ENCODE measurements at places on chromosomes 7 and 10.

GRCh38 chr10:13707156-13707881, 120.6 kb downstream of the PRPF18 start:
- peak; percentile 73 for DNase-seq

DNA sequence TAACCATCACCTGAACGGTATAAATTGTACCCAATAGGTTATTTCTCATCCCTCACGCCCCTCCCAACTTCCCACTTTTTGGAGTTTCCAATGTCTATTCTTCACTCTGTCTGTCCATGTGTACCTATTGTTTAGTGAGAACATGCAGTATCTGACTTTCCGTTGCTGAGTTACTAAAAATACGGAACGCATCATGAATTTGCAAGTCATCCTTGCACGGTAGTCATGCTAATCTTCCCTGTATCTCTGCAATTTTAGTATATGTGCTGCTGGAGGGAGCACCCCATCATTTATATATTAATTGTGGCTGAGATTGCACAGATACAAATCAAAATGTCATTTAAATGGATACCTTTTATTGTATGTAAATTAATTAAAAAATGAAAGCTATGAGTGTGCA, 75.7 kb upstream of the SFMBT2 start:
- no peak for DNase-seq

DNA sequence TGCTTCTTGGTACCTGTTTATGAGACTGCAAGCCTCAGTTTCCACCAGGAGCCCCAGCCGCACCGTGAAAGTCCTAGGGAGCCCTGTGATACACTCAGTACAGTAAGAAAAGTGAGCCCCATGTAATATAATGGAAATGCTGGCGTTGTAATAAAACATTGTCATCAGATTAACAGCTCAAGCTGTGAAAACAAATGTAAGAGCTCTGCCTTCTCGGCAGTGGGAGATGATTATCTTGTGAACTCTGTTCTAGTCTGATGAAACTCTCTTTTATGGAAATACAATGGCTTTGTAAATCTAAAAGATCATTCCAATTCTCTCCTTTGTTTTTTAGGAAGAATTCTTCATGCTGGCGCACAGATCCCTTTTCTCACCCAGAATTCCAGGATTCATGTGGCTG, 299.9 kb downstream of the ABCA13 start:
- no peak for DNase-seq

DNA sequence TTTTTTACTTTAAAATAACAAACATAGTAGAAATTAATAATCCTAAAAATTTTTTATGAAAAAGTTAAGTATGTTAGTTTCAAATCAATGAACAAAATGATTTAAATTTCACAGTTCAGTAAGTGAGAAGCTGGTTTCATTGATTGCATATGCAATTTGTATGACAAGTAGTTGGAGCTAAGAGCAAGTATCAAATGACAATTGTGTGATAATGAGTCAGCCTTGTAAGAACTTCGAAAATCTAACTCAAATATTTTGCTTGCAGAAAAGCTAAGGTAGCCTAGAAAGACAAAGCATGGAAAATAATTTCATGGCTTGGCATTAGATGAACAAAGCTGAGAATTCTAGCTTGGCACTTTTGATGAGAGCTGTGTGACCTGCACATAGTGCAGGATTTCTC, 111.5 kb downstream of the HDAC9 start:
- DNase-seq = no peak

- DNase-seq = no peak
These were observed 41.3 kb upstream of the TRIL start for GRCh38 chr7:28999427-28999826.

GRCh38 chr7:11077816-11078215, 104.1 kb downstream of the PHF14 start:
- DNase-seq = no peak

- DNase-seq = no peak
These were observed 149.3 kb upstream of the DPP6 start for GRCh38 chr7:153902862-153903261.

DNA sequence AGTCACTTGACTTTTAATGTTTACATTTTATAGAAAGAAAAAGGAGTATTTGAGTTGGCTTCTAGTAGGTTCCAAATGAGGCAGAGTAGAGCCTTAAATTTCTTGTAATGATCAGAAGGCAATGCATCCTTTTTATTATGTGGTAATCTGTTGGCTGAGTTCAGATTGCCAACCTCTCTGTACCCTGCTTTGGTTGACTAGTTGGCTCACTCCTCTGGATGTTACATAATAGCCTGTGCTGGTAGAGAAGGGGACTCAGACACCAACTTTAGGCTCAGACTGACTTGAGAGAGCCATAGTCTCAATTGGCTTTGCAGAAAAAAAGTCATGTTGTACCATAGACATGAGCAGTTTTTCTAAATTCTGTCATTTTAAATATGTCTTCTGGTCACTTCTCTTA, 46.8 kb upstream of the GLCCI1 start:
- DNase-seq = no peak

GRCh38 chr10:6146921-6147320, 55.8 kb upstream of the PFKFB3 start:
- peak; percentile 62 for DNase-seq

GRCh38 chr7:32588657-32589056, 93.4 kb downstream of the AVL9 start:
- peak; percentile 26 for DNase-seq

DNA sequence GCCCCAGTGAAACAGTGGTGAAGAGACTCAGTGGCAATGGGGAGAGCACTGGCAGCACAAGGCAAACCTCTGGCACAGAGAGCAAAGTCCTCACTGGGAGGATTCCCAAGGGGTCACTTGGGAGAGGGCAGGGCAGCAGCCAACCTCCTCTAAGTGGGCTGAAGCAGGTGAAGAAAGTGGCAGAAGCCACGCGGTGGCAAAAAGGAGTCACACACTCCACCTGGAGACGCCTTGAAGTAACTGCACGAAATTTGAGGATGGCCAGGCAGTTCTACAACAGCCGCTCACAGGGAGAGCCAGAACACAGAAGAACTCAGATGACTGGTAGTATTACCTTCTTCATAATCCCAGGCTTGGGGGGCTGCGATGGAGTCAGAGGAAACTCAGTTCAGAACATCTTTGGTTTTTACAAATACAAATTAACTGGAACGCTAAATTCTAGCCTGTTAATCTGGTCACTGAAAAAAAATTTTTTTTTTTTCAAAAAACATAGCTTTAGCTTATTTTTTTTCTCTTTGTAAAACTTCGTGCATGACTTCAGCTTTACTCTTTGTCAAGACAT, 574 bp upstream of the IL6 start:
- no peak for DNase-seq

DNA sequence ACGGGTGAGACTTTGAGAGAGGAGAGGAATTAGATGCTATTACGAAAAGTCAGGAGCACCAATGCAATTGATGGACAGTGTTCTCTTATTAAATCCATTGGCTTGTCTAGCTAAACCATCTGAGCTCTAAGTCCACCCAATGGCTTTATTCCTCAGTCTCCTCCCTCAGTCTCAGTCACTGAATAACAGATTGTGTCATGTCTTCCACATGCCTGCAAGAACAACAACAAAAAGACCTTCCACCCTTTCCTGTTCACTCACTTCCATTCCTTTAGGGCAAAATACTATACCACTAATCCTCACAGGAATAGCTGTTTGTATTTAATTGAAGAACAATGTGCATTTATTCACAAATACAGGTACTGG, 154.8 kb upstream of the LAMB4 start:
- no peak for DNase-seq

DNA sequence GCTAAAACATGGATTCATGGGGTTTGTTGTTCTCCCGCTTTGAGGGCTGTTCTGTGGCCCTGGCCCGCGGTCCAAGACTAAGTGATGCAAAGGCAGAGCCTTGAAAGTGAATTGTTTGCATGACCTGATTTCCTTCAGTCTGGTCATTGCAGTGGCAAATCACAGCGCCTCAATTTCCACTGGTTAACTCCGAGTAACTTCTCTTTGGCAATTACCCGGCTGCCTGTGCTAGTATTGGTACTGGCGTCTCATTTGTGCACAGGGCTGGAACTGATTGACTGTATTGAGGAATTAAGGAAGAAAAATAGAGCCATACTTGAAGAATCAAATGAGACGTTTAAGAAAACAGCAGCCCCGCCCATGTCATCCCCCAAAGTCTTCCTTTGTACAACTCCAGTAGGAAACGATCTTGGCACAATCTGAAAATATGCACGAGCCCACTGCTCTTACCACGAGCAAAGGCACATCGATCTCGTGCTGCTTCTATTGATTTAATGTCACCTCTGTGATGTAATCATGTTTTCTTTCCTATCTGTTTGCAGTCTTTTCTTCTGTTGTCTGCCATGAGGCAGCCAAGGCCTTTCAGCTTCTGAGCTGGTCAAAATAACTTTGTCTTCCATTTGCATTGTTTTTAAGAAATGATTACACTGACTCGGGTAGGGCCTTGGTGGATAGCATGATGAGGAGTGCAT, 60.6 kb upstream of the SHH start:
- no peak for DNase-seq

DNA sequence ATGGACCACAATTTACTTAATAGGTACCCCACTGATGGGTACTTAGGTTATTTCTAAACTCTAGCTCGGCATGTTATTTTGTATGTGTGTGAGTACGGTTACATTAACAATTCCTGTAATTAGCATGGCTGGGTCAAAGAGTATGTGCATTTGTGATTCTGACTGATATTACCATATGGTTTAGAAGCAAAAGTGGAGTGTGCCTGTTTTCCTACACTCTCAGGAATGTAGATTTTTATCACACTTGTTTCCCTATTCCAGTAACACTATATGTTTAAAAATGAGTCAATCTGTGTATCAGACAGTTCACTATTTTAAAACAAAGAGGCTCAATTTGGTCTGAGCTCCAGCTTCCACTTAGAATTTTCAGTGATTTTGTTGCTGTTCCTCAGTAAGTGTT, 44.6 kb upstream of the GSDME start:
- no peak for DNase-seq

DNA sequence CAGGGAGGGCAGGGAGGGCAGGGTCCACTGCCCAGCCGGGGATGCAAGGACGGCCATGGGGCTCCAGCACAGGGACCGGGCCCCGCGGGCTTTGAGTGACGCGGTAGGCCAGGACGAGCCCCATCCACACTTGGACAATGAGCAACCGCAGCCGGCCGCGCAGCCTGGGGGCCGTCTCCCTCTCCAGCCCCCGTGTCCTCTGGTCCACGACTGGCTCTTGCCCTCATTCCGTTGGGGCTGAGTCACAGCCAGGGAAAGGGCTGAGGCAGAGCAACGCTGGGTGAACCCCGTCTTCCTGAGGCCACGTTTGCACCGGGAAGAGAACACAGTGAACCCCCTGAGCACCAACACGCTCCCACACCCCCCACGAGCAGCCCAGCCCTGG, 23.7 kb downstream of the SHH start:
- DNase-seq = no peak

DNA sequence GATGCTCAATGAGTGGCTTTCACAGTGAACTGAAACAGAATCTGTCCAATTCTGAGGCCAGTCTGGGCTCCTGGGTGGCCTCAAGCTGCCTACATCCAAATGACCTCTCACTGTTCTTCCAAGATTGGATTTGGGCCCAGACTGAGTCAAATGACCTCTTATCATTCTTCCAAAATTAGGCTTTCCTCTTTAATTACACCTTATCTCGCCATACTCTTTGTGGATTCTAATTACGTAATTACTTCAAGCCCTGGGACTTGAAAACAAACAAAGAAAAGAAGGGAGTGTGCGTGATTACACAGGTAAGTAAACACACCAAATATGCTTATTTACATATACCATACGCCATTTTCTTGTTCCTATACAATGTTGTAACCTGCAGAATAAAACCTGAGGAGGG, 18.8 kb downstream of the SORBS1 start:
- no peak for DNase-seq

DNA sequence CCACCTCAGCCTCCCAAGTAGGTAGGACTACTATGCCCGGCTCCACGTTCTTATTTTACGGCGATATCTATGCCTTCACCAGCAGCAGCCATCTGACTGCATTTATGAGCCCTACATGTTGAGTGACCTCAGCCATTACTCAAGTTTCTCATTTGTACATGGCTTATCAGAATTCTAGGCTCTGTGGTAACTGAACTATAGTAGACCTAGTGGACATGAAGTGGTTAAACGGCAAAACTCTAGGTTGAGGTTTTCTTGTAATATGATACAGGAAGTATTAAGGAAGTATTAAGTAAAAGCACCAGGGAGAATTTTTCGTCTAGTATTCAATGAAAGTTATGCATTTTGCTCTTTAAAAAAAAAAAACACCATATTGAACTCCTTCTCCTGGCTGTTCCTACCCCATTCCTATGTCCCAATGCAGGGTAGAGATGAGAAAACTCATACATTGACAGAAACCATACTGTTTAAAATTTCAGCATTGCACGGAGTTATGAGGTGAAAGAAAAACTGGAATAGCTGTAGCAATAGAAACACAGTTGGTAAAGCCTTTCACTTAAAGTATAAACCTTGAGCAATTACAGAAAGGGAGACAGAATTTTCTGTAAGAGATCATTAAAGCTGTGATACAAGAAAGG, 39.8 kb upstream of the EPC1 start:
- DNase-seq = no peak

- no peak for DNase-seq
These were observed 27.7 kb downstream of the ZNF775 start for GRCh38 chr7:150406567-150407421.

- DNase-seq = peak; percentile 54
These were observed 120.7 kb downstream of the PRKAG2 start for GRCh38 chr7:151756076-151756731.

DNA sequence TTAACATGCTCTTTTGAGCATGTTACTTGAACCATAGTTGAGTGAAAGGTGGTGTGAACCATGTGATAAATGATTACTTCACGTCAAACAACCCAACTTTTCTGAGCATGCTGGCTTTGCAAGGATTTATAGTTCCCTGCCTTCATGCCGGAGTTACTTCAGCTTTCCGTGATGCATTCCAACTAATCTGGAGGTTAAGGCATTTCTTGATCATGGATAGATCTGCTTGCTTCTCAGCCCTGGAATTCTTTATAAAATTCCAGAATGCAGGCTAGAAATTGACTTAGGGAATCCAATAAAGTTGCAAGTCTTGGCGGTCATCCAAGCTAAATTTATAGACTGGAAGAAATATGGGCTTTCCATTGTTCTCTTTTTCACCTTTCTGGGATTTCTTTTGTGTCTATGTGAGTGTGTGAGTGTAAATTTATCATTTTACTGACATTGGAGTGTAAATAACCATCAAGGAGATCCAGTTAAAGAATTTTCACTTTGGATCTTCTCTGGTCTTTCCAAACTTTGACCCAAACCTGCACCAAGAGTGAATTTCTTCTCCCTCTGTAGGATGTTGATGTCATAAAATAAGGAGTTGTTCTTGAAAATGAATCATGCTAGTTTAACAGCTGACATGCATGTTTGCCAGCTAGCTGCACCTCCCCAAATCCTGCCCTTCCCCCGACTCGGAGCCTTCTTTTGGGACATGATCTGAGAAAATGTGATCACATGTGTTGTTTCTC, 289.0 kb downstream of the TWIST1 start:
- no peak for DNase-seq

Data from upper lobe of left lung (tissue), 6 donors.